ENCODE measurements at places on chromosomes 2 and 18. TPM values are rescaled to one million over a fixed set of nuclear protein-coding genes. Genes with fewer than 3 reads are reported as not detected.

DNA sequence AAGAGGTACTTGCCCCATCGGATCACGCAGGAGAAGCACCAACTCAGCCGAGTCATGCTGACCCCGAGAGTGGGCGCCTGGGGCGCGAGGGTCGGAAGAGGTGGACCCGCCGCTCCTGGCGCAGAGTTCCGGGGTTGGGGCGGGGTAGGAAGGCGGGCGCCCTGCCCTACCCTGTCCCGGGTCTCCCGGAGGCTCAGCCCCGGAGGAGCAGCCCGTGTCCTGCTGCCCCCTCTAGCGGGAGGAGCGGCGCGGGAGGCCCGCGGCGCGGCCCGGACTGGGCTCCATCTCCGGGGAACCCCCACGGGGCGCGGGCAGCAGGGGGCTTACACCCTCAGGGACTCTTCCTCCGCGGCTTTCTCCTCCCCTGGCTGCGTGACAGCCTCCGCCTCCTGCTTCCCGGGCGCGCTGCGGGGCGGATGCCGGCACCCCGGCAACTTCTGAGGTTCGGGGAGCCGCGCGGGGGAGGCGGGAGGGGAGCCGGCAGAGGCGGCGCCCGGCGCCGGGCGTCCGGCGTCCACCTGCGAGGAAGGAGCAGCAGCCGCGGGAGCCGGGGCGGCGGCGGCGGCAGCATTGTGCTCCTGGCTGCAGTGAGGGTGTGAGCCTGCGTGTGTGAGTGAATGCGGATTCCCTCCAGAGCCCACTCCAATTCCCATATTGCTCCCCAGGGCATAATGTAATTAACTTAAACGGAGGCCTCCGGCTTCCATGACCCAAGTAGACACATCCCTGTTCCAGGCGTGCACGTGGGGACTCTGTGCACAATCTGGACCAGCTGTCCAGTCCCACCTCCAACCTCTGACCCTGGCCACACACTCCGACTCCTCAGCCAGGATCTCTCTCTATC, 7.6 kb upstream of the TNS1 start:
- no peak for DNase-seq

The DCDC2C gene
- not detected for total RNA-seq

DNA sequence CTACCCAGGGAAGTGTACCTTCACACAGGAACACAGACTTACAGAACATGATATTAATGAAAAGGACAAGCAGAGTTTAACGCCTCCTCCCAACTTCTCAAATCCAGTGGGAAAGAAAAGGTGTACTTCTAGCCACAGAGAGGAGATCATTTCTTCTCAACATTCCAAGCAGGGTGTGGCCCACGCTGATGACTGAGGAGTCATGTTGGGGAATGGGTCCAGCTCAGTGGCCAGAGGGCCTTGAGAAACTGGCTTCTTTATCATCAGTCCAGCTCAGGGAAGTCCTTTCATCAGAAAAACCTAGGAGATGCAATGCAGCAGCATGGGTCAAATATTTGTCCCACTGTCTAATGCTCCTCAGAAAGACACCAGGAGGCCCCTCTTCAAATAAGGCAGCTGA, 63.0 kb downstream of the RBM43 start:
- DNase-seq = no peak

DNA sequence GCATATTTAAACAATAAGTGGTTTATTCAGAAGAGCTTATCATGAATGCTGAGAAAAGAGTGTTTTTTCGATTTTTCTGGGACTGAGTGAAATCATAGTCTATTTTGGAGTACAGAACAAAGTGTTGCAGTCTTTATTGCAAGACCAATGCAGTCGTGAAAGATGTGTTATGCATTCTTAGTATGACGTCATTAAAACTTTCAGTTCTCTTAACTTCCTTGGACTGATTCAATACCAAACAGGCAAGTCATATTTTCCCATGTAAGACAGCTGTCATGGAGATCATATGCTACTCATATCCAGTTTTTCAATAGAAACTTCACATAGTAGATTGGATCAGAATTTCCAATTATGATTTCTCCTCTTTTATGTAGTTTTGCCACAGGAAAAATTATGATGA, 92.6 kb downstream of the RIT2 start:
- no peak for DNase-seq

DNA sequence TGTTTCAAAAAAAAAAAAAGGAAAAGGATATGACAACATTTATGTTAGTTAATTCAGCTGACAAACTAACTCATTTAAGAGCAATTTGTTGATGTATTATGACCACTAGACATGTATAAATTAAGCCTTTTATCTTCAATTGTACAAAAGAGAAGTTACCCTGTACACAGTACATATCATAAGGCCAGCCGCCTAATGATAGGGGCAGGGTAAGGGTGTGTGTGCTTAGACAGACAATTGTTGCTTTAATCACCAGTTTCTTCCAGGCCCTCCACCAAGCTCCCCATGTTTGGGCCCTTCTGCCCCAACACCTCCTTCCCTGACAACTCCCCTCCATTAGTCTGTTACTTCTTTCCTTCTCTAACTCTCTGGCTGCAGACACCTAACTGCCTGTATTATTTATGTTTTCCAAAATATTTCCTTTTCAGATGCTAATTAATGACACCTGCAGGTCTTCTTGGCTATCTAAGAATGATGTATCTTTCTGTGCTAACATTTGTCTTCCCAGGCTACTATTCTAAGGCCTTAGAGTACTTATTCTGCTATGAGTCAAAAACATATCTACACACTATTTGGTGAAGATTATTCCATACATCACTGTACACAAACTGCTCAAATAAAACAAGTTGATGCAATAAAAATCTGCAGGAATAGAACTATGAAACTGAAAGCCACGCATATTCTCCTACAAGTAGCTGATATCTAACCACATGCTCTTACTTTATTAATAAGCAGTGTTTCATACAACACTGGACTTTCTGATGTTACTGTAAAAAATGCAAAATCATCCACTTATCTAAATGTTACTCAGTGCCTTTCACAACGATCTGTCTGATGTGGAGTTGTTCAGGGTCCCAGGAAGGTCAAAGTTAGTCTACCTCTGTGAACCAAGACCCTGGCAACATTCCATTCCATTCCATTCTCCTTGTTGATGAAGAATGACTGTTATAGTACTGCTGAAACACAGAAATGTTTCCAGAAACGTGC, 26.4 kb downstream of the TMEM131 start:
- DNase-seq = no peak

DNA sequence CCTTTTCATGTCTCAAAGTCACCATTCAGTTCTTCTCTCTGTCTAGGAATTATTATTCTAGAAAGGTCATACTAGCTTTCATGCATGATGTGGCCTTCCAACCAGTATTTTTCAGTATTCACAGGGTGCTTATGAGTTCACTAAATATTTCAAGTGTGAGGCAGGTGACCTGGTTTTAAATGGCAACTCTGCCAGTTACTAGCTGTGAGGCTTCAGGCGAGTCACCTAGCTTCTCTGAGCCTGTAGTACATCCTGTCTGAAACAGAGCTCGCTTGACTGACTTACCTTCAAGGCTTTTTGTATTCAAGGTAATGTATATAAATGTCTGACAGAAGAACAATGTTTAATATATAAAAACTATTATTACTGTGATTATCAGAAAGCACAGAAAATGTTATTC, 19.4 kb upstream of the ACVR1 start:
- no peak for DNase-seq

- DNase-seq = no peak
These were observed 198.9 kb upstream of the RND3 start for GRCh38 chr2:150686391-150686790.

The DOCK10 gene
- total RNA-seq = 107 TPM

- DNase-seq = no peak
These were observed 134.3 kb downstream of the TFCP2L1 start for GRCh38 chr2:121150713-121151112.

The GPR45 gene
- not detected for total RNA-seq

The KIAA2012 gene
- total RNA-seq = not detected

DNA sequence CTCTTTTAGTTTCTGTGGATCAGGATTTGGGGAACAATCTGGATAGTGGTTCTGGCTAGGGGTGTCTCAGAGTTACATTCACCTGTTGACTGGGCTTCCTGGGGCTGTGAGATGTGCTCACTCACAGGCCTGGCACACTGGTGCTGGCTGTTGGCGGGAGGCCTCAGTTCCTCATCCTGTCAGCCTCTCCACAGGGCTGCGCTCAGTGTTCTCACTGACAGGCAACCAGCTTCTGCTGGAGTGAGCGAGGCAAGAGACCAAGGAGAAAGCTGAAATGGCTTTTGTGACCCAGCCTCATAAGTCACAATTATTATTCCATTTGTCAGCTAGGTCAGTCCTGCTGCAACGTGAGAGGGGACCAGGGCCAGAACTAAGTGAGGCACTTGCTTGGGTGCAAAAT, 180.6 kb upstream of the GLI2 start:
- DNase-seq = no peak

The SLC23A3 gene
- total RNA-seq = 1.9 TPM

GRCh38 chr18:10322435-10322834, 132.0 kb upstream of the APCDD1 start:
- DNase-seq = no peak

- DNase-seq = no peak
These were observed 1.6 kb downstream of the EHD3 start for GRCh38 chr2:31235504-31235902.

DNA sequence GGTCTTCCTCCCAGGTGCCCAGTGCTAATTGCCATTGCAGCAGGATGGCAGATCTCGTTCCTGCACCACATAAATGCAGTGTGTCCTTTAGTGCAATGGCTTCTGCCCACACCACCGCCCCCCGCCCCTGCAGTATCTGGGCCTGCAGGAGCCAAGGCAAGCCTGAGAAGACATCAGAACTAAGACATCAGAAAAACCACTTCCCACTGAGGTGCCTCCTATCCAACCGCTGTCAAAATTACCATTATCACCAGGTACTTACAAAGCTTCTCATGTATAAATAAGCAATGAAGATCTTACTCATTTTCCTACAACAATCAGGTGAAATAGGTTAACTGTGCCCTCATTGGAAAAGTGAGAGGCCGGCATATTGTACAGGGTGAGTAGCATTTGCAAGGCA, 228.8 kb downstream of the FBXO15 start:
- no peak for DNase-seq

- DNase-seq = no peak
These were observed 358.7 kb upstream of the TNP1 start for GRCh38 chr2:217218269-217219163.

- DNase-seq = no peak
These were observed 90.6 kb upstream of the RAB6C start for GRCh38 chr2:129888896-129889295.

- no peak for DNase-seq
These were observed 38.2 kb downstream of the SOX11 start for GRCh38 chr2:5730386-5730785.

The CHRNG gene
- not detected for total RNA-seq

DNA sequence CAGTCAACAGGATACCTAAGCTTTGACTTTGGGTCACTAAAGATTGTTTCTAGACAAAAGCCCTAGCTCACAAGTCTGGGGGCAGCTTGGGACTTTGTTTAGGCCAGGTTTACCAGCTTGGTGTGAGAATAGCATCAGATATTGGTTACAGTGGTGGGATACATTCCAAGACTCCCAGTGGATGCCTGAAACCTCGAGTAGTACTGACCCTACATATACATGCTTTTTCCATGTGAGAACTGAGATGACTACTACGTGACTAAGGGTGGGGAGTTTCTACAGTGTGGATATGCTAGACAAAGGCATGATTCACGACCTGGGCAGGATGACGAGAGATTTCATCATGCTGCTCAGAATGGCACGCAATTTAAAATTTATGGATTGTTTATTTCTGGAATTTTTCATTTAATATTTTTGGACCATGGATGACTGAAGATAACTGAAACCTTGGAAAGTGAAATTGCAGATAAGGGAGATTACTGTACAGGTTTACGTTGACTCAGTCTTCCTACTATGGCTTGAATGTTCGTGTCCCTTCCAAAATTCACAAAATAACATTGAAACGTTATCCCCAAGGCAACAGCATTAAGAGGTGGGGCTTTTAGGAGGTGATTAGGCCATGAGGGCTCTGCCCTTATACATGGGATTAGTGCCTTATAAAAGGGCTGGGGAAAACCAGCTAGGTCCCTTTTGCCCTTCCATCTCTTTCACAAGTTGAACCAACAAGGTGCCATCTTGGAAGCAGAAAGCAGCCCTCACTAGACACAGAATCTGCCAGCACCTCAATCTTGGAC, 50.2 kb upstream of the CTAGE1 start:
- no peak for DNase-seq

GRCh38 chr2:38108907-38109731, 33.2 kb upstream of the CYP1B1 start:
- no peak for DNase-seq

DNA sequence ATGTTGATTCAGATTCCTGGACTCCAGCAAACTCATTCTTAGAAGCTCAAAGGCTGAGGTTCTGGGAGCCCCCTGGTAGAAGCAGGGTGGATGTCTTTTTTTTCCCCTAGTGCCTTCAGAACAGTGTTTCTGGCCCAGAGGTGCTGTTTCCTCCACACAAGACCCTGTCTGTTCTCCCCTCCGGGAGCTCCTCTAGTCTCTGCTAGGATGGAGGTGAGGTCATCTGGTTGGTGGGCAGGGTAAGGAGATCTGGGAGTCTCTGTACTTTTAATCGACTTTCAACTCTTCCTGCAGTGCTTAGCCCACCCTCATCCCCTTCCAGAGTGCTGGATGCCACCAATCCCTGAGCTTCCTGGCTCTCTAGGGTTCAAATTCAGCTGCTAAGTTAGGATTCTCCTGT, 192.0 kb downstream of the SH3BP4 start:
- no peak for DNase-seq

DNA sequence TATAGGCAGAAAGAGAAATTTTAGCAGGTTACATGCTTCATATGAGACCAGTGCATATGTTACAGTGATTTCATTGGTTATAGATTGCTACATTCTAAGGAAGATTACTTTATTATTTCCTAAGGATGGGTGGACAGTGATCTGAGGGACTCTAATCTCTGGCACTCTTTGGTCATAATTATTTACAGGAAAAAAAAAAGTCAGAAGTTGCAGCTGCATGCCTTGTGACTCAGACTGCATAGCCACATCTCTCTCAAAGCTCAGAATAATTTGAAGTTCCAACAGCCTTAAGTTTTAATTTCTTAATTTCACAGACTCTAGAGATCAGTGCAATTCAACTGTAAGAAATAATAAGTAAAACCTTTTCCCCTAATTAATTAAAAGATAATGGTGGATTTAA, 27.1 kb upstream of the BARD1 start:
- DNase-seq = no peak

The VSNL1 gene
- total RNA-seq = not detected

DNA sequence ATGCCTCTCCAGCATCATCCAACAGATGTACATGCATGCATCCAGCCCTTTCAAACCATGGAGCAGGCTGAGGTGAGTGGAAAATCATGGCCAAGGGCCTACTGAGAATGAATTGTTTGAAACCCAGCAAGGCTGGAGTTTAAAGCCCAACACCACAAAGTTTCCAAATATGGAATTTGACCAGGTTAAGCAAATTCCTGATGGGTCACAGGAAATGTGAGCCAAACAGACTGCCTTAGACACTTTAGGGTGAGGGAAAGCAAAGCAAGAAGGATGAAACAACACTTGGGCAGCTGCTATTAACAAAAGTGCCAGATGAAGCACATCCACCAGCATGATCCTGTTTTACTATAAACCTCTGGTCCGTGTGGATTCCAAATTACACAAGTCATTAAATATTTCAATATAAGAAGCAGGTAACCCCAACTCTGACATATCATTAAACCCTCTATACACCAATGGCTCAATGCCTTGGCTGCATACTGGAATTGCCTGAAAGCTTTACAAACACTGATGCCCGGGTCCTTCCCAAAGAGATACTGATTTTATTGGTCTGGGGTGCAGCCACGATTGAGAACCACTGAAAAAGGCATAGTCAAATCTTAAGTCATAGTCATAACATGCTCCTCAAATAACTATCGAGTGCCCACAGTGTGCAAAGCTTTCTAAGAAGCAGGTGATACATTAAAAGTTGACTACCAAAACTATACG, 9.1 kb downstream of the KLF7 start:
- DNase-seq = no peak

Measured in activated T-helper 2 cell treated with anti-CD3 and anti-CD28 coated beads, Interferon-gamma antibody, Interleukin-2, Interleukin-4, amounts not matched to agents 10 μg/mL and 5 μg/mL and 100 μg/mL, durations not matched to agents 14 hours and 24 hours and 36 hours (primary cell).